ENCODE measurements at places on chromosomes 12 and 14. TPM values are rescaled to one million over a fixed set of nuclear protein-coding genes. Genes with fewer than 3 reads are reported as not detected.

The P2RX2 gene
- not detected for polyA plus RNA-seq

The SLC6A15 gene
- 1.4 TPM for polyA plus RNA-seq

DNA sequence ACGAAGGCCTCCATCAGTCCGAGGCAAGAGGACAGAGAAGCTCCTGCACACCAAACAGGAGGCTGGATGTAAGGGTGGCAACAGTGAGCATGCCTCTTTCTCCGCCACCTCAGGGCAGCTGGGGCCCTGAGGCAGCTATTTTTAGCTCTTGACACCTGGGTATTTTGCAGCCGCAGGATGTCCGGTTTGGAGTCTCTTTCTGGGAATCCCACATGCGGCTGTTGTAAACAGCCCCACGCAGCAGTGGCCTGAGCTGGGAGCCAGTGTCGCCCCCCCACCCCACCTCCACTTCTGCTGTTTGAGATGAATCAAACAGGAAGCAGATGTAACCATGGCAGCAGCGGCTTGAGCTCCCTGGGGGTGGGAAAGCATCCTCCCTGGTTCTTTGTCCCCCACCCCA lies 11.7 kb downstream of the HDAC7 start:
- DNase-seq = no peak

DNA sequence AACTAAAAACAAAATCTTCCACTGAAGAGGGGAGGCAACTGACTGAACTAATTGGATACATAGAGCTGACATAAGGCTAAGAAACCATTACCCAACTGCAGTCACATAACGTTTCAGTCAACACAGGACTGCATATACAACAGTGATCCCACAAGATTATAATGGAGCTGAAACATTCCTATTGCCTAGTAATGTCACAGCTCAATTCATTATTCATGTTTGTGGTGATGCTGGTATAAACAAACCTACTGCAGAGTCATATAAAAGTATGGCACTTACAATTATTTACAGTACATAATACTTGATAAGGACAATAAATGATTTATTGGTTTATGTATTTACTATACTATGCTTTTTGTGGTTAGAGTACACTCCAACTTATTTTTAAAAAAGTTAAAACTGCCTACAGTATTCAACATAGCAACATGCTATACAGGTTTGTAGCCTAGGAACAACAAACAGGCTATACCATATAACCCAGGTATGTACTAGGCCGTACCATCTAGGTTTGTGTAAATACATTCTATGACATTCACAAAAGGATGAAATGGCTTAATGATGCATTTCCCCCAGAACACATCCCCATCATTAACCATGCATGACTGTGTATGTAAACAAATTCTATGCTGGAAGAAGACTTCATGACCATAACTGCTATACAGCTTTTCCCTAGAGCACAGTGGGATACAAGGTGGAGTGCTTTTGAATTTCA lies 4.3 kb downstream of the NAP1L1 start:
- DNase-seq = peak; percentile 20

- DNase-seq = no peak
Measured at GRCh38 chr12:124520265-124520701, 47.1 kb downstream of the NCOR2 start.

DNA sequence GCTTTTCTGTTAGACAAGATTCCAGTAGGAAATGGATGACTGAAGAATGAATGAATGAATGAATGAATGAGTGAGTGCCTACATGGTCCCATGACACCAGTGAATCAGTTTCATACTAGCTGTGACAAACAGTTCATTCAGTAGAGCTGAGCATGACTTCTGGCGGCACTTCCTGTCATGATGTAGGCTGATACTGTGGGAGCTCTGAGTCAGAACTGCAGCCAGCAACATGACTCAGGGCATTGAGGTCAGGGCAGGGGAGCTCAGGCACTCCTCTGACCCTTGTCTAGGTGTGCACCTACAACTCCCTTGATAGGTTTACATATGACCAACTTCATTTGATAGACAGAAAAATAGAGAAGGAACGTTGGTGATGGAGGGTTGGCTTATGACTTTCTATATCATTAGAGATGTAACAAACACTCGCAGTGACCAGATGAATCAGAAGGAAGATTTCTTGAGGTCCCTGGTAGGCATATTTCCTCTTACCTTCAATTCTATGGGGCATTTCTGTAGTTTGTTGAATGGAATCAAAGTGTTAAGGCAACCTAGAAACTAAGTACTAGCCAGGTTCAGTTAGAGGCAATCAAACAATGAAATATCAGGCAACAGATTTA lies 139.3 kb upstream of the ARHGAP5 start:
- DNase-seq = no peak

DNA sequence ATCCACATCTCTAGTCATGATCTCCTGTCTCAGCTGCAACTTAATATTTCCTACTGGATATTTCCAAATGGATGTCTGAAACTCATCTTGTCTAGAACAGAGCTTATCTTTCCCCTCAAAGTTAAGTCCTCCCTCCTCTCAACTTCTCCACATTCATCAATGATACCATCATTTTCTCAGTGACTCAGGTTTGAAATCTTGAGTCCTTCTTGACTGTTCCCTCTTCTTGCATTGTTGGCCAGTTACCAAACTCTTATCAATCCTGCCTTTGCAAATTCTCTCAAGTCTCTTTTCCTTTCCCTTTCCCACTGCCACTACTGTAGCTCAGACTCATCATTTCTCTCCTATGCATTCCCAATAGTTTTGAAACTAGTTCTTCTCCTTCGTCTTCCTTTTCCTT lies 14.3 kb upstream of the CHURC1 start:
- no peak for DNase-seq

DNA sequence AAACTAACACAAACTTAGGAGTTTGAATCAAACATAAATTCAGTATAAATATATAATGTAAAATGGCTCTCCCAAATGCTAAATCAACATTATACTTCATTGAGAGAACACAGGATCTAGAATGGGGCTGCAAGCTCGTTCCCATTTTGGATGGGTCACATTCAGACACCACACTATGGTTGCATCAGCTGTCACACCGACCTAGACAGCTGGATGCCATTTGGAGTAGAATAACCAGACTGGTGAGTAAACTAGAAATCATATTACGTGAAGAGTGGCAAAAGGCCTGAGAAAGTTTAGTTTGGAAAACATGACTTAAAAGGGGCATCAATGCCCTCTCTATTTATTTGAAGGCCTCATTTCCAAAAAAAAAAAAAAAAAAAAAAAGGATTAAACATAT lies 430.4 kb downstream of the NPAS3 start:
- DNase-seq = no peak

Data from AG04450 (cell line).